ENCODE measurements at places on chromosomes 12 and 14.
A peak's percentile ranks its signal among the peaks of the same experiment; 100 is the strongest.

DNA sequence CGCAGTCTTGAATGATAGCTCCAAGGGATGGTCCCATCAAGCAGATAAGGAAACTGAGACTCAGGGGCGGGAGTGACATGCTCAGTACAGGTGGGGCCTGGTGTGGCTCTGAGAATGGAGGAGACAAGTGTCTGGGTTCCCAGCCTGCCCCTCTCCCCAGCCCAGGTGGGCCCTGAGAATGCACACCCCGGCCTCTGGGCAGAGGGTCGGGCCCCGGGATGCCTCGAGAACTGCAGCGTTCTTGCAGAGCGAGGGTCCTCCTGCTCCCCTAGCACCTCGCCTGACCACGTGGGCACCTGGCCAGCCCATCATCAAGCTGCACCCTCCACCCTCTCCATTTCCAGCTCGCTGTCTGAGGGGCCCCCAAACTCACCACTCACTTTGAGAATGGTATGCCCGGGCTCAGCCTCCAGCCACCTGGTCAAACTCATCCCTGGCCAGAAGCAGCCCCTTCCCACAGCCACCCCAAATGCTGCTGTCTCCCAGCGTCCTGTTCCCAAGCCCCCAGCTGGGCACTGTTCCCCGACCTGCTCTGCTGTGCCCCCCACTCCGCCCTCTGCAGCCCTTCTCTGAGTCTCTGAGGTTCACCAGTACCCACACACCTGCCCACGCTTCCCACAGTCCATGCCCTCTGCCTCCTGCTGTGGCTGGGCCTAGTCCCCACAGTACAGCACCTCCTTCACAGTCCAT is 44.3 kb downstream of the CYP46A1 start:
- no peak for DNase-seq

DNA sequence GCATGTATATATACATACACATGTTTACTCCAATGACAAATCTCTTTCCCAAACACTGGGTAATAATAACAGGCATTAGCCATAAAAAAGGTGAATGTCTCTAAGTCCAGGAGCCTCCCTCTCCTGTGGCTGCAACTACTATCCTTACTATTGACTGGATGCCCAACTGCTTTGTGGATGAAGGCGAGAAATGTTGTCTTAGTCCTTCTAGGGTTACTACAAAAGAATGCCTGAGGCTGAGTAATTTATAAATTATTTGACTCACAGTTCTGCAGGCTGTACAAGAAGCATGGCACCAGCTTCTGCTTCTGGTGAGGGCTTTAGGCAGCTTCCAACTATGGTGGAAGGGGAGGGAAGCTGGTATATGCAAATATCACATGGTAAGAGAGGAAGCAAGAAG is 366.0 kb upstream of the DDHD1 start:
- DNase-seq = no peak

DNA sequence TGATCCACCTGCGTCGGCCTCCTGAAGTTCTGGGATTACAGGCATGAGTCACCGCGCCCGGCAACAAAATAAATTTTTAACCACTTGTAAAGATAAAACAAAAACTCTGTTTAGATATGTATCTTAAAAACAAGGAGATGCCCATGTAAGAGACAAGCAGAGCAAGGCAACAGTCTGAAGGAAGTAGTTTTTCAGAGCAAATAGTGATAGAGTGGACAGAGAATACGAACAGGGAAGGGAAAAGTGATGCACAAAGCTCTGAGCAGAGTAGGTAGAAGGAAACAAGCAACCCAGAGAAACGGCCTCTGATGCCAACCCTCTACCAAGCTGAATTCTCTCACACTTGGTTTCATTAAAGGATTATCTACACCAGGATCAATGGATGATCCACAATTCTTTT is 24.8 kb upstream of the CDKL1 start:
- DNase-seq = no peak

- DNase-seq = no peak
Measured at GRCh38 chr12:4107436-4107878, 166.1 kb upstream of the CCND2 start.

DNA sequence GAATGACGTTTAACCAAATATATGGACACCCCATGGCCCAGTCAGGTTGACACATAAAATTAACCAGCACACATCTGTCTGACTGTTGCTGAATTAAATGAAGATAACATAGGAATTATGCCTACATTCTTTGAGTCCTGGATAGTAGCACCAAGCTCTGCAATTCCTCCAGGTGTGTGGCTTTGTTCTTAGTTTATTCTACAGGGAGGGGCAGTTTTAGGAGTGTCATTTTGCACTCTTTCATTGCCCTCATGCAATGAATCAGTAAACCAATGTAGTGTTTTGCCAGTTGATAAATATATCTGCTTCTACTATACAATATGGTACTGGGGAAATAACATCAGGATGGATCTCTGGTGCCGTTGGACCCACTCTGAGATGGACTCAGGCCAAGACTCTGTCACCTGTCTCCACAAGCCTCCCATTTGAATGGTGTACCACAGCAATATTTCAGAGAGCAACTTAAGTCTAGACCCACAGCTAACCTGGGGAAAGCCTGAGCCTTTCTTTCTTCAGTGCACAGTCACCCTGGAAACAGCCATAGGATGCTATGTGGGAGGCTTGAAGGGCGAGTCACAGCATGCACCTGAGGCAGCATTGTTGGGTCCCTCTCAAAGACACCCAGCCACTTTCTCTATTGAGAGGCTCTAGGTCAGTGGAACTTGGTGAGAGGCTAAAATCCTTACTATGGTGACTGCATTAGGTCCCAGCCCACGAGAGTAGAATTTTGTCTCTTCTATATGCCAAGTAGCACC is 73.2 kb downstream of the ANO4 start:
- no peak for DNase-seq

GRCh38 chr14:73742520-73743238 is 28.5 kb upstream of the PNMA1 start:
- DNase-seq = no peak

- no peak for DNase-seq
Measured at GRCh38 chr12:1171657-1172408, 180.8 kb downstream of the ERC1 start.

DNA sequence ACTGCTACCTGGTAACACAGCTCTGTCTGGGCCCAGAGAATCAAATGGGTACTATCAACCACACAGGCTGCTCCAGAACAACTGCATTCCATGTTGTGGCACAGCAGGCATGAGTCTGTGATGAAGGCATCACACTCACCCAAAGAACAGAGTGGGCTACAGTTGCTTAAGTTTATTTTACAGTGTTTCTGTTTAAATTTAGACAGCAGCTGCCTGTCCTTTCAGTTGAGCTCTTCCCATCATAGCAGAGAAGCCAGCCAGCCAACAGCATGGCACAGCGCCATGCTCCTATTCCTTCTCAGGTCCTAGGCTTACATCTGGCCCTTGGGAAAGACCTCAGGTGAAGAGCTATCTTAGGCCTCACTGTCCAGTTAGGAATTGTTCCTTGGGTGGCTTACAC is 147.0 kb upstream of the FRMD6 start:
- DNase-seq = no peak

DNA sequence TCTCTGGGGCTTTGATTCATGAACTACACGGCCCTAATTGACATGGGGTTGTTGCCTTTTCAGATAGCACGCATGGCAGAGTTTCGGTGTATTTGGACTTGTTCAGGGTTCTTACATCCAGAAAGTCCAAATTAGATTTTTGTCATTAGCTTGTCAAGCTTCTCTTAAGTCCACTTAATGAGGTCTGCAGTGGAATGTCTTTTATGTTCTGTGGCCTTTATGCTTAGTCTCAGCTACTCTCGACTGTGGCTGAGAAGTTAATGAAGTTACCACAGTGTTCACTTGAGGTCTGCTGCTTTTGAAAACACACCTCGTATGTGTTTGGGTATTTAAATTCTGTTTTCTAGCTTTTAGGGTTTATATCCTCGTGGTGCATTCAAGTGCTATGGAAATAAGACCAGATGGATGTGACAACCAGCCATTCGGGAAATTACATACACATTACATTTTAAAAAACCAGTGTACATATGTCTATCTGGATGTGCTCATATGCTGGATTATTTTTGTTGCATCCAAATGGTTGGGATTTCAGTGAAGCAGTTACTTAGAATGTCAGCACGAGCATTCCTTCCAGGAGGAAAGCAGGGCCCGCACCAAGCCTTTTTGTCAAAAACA is 80.2 kb downstream of the RMST start:
- DNase-seq = no peak

DNA sequence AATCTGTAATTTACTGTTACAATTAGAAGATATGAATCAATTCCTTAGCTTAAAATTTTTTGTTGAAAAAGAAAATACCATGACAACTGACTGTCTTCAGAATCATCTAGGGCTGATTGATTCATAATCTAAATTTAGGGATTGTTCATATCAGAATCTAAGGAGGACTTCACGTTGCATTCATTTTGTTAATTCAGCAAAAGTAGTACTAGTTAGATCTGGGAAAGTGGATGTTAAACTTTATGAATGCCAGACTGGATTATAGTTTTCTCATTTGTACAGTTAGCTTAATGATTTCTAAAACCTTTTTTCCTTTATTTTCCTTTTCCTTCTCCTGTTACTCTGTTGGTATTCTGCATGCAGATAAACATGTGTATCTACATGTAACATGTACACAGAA is 135.5 kb downstream of the PDE3A start:
- DNase-seq = no peak

GRCh38 chr14:59251811-59252771 is 63.6 kb downstream of the DAAM1 start:
- peak; percentile 93 for DNase-seq

DNA sequence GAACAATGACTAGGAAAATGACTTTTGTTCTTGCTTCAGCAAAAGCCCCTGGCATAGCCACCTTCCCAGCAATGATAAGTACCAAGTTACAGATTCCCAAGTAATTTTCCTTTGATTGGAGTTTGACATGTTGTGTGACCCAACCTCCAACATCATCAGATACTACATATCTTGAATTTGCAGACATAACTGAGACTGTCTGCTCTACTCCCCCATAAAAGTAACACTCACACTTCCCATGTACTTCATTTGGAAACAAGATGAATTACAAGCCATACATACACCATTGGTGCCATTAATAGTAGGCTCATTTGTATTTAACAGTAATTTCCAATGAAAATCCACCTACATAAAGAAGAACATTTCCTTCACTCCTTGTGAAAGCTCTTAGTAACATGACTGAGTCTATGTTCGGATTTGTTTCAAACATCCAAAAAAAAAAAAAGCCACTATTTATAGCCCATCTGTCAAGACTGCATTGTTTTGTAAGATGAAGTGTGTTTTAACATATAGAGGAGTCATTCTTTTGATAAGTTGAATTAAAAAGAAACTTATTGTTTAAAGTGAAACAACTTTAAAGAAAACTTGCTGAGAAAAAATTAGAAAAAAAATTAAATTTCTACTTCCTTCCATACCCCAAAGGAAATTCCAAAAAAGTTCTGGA is 12.0 kb upstream of the SLCO1A2 start:
- no peak for DNase-seq

- no peak for DNase-seq
Measured at GRCh38 chr12:124938587-124938986, 24.1 kb upstream of the UBC start.

DNA sequence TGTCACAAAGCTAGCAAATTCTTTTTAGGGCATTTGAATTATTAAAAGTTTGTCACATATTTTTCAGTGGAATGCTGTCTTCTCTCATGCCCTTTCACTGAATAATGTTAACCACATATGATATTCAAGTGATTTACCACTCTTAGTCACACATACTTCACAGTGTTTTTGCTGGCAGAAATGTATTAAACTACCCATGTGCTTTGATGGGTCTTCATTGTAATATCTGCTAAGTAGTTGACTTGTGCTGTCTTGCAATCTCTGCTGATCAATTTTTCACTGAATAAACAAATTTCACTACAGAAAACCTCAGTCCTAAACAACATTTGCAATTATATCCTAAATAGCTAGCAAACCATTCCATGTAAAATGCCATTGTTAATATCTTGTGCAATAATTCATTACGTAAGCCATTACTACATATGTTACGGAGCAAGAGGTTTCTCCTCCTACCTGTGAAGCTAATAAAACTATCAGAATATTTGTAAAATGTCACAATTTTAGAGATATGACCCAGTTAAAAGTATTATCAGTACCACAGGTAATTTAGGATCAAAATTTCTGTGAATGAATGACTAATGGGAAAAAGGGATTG is 64.6 kb upstream of the LMO3 start:
- DNase-seq = no peak

DNA sequence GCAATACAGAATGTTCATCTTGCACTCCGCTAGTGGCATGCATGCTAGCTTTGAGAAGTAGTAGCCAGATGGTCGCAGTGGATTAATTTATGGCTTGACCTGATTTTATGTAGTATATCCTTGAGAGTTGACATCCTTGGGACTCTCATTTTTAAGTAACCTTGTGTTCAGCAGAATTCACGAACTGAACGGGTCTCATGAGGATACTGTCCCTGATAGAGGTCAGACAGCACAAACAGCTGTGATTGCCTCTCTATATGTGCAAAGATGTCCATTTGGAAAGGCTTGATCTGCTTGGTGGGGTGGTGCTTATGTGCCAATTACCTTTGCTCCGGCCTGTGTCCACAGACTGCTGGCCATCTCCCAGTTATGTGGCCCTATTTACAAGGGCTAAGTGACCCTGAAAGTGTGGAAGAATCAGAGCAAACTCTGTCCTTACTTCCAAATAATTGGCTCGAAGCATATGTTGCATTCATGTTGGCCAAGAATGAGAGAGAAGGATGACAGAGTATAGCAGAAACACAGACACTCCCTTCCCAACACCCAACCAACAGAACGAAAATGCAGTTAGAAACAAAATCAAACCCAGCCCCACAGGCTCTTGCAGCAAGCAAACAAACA is 167.1 kb downstream of the CRADD start:
- DNase-seq = no peak

DNA sequence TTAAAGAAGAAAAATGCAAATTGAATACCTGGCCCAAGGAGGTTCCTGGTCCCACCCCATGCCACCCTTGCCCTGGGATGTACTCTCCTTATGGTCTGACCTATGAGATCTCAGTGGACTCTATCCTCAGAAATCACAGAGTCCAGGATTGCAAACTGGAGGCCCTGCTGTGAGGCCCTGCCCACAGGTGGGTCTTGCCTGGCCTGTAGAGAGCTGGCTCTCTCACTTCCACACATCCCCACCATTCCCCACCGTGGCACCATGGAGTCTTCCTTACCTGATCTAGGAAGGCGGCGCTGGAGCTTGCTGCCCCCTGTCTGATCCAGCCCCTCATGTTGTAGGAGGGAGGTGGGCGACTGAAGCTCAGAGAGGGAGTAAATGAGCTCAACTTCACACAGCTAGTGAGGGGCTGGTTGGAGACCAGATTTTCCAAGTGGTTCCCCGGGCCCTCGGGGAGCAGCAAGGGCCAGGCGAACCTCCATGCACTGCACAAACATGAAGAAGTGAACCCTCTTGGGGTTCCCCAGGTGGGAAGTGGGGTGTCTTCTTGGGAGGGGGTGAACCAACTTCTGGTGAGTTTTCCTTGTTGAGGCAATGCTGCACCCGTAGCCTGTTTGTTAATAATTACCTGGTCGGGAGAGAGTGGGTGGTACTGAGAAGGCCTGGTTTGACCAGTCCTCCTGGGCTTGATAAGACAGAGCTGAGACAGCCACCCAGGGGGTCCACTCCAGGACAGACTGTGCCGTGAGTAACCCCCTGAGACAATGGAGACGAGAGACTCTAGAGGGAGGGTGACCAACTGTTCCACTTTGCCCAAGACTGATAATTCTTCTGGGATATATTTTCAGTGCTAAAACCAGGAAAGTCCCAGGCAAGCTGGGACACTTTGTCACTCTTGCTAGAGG is at the start of gene SERPINA4:
Gene SERPINA4 (plus strand): TSS at position 692 of the 905 bp plus-strand sequence. CDS start 2,041 bp downstream, outside the sequence.
- DNase-seq = no peak

- DNase-seq = no peak
Measured at GRCh38 chr14:88986146-88986841, 161.8 kb downstream of the TTC8 start.

Data from NCI-H2227 treated with DMSO at 0.1 percent for 48 hours (cell line).